Epithelial cell of prostate (primary cell): ENCODE measurements at places on chromosomes 1 and 21.

DNA sequence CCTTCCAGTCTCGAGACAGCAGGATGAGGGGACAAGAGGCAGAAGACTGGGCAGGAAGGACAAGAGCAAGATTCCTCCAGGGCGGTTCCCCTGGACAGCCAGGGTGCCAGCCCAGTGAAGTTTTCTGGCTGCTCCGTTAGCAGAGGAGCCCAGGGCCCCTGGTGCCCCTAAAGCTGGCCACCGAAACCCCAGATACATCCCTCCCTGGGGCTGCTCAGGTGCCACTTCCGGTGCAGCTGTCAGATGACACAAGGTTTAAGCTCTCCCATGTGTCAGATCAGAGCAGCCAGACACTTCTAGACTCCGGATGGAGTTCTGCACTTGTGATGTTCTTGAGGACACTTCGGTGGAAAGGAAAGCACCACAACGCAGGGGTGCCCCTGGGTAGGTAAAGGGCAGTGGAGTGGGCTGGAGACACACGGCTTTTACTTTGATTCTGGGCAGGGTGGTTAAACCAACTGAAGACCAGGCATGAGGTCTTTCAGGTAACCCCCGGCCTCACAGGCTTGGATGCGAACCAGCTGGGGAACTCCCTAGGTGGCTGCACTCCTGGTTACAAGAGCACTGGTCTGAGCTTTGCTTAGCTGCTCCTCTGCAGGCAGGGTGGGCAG is 85.7 kb downstream of the ITPKB start:
- DNase-seq, result no peak

DNA sequence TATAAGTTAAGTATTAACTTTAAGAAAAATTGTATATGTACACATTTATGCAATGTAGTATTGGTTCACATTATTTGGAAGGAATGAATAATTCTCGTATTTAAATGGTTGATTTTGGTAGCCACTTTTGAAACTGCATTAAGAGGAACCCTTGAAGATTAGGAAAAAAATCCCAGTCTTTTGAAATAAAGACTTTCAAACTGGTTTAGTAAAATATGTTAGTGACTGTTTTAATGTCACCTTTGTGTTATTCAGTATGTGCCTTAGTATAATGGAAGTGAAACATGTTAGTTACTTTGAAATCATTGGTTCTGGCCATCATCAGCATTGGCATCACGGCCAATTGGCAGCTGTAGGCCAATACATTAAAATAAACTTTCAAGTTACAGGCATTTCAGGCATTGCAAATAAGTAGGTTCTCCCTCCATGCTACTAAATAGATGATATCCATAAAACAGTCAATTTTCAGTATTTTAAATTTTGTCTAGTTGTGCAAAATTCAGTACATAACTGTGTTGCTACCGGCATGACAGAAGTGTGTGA is 4.4 kb downstream of the MIER1 start:
- no peak for DNase-seq

DNA sequence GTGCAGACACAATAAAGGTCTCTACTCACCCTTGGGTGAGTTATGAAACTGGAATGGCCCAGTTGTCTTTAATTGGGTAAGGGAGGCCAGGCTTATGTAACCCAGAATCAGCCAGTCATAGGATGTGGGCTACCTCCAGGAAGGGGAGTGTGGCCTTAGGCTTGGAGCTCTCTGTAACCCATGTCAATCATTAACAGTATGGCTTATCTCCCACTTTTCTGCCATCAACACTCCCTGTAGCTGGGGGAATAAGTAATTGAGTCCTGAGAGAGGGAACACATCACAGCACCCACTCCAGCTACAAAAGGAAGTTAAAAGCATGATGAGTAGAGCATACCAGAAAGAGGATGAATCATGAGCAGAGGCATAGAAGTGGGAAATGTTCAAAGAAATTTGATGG is 327.0 kb upstream of the DUSP10 start:
- no peak for DNase-seq

DNA sequence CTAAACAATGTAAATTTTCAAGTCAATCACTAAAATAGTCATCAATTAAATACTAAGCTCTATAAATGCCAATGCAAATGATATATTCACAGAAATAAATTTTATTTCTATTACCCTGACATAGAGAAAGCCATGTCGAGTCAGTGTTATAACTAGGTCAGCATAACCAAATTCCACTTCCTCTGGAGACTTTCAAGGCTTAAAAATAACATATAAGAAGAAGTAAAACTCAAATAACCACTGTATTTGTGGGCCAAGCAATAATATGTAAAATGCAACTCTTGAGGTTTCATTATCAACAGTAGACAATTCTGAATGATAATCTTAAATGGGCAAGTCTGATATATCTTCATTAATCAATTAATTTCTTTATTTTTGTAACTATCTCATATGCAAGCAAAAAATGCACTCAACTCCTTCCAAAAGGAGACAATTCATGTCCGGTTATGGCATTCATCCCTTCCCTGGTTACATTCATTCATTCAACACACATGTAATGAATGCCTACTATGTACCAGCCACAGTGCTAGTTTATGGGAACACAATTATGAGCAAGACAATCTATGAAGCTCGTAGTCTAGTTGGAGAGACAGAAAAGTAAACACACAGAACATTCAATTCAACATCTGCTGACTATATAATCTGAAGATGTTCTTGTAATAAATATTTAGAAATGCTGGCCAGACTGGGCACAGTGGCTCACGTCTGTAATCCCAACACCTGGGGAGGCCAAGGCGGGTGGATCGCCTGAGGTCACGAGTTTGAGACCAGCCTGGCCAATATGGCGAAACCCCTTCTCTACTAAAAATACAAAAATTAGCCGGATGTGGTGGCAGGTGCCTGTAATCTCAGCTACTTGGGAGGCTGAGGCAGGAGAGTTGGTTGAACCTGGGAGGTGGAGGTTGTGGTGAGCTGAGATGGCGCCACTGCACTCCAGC is 37.1 kb upstream of the CAP1 start:
- no peak for DNase-seq

- no peak for DNase-seq
Observed at GRCh38 chr1:229507502-229507901, 639 bp downstream of the NUP133 start.
